GM10248 (cell line): ENCODE measurements at places on chromosomes 13 and 19.

- DNase-seq: no peak
Measured at GRCh38 chr13:114115796-114116195, 16.6 kb downstream of the RASA3 start.

GRCh38 chr19:46016426-46017094 is 6.3 kb downstream of the PGLYRP1 start:
- peak; percentile 93 for DNase-seq

- DNase-seq: no peak
Measured at GRCh38 chr13:29847501-29847983, 2.9 kb downstream of the UBL3 start.

GRCh38 chr19:32171719-32172151 is 173.7 kb upstream of the ZNF507 start:
- no peak for DNase-seq

DNA sequence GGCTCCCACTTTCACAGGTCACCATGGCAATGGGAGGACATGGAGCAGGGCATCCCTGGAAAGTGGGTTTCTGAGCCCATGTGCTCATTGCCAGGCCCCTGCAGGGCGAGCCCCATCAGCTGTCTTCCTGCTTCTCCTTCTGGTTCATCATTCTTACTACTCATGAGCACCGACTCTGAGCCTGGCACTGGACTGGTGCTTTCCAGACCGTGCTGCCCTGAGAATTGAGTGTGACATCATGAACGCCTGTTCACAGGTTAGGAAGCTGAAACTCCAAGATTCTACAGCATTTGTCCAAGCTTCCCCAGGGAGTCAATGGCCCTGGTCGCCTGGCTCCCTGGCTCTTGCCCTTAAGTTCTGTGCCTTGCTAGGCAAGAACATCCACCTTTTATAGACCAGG is 210.4 kb upstream of the ZNF536 start:
- DNase-seq: no peak

DNA sequence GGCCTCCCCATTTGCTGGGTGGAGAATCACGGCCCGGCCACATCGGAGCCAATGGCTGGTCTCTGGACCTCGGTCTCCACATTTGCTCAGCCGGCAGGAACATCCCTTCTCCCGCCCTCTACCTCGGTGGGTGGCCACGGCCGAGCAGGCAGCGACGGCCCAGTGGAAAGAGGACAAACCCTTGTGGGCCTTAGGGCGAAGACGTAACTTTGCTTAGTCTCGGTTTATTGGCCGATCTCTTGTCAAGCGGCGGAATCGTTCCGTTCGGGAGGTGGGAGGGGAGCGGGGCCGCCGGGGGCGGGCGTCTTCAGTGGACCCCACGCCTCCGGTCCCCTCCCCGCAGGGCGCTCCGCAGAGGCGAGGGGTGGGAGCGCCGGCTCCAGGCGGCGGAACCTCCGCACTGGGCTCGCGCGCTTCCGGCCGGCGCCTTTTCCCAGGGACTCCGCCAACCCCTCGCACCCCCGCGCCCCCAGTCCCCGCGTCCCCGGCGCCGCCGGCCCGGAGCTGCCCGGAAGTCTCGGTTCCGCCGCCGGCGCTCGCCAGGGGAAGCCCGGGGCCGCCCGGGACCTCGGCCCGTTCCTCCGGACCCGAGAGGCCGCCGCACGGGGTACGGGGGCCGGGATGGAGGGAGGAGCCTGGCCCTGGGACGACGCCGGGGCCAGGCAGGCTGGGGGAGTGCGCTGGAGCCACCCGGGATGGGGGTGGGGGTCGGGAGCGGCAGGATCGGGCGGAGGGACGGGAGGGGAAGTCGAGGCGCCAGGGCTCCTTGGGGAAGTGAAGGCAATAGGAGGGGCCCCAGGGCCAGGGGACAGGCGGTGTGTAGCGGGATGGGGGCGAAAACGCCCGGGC is at the start of gene ZNF580:
ZNF580 (plus strand) TSS at position 426 of the 849 bp plus-strand sequence. CDS start 1,507 bp downstream, outside the sequence.
- peak; percentile 73 for DNase-seq

- no peak for DNase-seq
Measured at GRCh38 chr19:33273881-33274662, 28.3 kb downstream of the CEBPA start.

DNA sequence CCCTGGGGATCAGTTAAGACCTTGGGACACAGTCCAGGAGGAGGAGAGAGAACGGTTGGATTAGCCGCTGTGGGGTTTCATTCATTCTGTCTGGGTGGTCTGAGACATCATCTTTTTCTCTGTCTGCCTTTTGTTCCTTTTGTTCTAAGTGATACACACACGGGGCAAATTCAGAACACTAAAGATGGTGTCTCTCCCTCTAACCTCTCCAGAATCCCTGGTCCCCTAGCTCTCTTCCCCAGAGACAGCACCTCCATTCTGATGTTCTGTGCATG is 5.0 kb downstream of the BICRA start:
- DNase-seq: no peak

DNA sequence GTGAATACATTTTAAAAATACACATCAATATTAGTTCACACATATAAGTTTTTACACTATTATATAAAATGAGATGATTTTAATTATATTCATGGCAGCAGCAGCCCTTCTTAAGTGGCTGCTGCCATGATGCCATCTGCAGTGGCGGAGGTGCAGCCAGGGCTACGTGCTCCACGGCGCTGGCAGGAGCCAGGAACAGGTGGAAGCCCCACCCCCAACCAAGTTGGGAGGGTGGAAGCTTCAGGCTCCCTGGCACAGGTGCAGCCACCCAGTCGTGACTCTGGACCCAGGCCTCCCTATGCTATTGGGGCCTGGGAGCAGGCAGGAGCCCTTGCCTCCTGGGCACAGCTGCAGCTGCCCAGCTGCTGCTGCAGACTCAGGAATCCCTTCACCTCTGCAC is 646.9 kb upstream of the PCDH9 start:
- DNase-seq: no peak

GRCh38 chr13:41565216-41565615 is 107.9 kb downstream of the RGCC start:
- no peak for DNase-seq

DNA sequence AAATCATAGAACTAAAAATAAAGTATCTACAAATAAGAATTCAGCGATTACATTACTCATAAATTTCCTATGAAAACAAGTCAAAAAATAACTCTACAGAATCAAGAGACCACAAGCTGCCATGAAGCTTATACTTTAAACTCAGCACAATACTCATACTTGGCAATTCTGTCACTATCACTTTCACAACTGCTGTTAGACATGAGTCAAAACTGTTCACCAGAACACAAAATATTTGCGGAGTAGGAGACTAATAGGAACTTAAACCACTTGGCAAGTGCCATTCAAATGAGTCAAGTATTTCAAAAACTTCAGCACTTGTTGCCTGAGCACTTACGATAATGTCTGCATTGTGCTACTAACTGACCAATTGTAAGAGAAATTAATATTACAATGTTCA is 387.8 kb upstream of the GPC6 start:
- DNase-seq: no peak

DNA sequence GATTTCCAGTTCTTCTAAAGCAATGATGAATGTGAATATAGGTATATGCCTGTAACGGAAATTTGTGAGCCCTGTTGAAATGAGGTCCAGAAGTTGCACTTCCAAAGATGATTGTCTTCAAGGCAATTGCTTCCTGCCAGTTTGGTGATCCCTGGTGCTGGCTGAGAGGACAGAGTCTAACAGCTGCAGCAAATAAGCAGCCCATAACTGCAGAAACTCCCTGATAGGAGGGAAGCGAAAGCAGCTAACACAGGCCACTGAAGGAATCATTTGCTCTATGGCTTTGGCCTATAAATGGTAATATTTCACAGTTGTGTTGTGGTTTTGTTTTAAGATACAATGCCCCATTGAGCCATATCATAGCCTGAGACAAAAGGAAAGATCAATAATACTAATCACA is 451.5 kb upstream of the MIR17HG start:
- DNase-seq: no peak

GRCh38 chr19:54422136-54422535 is 6.9 kb downstream of the TTYH1 start:
- no peak for DNase-seq

DNA sequence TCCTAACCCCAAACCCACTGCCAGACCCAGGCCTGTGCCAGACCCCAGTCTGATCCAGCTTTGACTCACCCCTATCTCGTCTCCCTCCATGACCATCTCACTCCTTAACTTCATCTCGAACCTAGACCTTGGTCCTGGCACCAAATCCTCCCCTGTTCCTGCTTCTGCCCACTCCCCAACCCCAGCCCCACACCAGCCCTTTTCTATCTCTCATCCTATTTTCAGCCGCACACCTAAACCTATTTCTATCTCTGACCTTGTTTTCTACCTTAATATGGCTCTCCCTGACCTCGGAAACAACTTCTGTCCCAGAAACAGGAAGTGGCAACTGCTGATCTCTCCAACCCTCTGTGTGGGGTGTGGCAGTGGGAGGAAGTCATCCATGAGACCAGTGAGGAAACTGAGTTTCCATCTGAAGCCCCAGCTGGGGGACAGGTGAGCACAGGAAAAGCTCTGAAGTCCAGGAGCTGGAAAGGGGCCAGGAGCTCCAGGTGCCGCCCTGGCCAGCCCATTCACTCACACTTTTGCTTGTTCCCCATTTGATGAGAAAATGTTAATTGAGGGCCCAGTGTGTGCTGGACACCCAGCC is 13.7 kb downstream of the PTH2 start:
- DNase-seq: no peak

DNA sequence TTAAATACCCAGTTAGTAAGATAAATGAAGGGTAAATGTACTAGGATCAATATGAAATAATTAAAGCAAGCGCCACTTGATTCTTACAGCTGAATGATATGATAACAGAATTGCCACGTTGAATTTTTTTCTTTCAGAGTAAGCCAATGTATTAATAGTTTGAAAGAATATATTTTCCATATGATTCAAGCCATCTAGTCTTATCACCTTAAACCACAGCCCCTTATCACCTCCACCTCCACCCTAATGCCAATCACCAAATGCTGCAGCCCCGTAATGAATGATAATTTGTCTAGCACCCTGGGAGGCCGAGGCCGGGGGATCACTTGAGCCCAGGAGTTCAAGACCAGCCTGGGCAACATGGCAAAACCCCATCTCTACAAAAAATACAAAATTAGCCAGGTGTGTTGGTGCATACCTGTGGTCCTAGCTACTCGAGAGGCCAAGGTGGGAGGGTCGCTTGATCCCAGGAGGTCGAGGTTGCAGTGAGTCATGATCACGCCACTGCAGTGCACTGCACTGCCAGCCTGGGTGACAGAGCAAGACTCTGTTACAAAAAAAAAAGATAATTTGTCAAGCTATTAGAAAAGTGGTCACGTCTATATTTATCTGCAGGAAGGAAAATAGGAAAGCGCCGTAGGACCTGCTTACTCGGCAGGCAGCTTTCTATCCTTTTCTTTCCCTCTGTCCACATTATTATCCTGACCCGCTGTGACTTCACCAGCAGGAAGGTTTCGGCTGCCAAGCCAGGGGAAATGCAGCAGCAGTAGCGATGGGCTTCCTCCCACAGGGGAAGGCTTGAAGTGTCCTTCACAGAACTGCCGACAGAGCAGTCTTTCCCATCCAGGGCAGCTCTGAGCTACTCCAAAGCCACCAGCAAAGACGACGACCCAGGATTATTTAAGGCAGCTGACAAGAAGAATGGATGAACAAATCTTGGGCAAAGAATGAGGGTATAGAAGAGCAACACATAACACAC is 19.7 kb upstream of the CLN5 start:
- no peak for DNase-seq

- DNase-seq: no peak
Measured at GRCh38 chr19:13961826-13962698, 9.8 kb downstream of the DCAF15 start.

GRCh38 chr13:22592515-22592914 is 588.3 kb upstream of the SGCG start:
- DNase-seq: no peak

DNA sequence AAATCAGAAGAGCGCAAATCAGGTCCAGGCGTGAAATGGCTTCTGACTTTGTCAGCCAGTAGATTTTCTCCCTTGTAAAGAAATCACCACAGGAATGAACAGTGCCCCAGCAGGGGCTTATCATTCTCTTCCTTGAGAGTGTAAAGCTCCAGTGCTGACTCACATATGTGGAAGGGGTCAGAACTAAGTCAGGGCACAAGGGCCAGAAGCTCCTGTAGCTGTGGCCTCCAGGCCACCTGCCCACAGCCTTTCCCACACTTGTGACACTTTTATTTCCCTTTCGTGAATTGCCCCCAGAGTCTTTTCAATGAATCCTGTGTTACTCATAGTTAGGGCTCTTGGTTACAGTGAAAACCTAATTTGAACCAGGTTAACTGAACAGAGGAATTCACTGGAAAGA is 99.6 kb downstream of the SUCLA2 start:
- no peak for DNase-seq

GRCh38 chr19:41915021-41915775 is 13.1 kb downstream of the ERFL start:
- DNase-seq: no peak

DNA sequence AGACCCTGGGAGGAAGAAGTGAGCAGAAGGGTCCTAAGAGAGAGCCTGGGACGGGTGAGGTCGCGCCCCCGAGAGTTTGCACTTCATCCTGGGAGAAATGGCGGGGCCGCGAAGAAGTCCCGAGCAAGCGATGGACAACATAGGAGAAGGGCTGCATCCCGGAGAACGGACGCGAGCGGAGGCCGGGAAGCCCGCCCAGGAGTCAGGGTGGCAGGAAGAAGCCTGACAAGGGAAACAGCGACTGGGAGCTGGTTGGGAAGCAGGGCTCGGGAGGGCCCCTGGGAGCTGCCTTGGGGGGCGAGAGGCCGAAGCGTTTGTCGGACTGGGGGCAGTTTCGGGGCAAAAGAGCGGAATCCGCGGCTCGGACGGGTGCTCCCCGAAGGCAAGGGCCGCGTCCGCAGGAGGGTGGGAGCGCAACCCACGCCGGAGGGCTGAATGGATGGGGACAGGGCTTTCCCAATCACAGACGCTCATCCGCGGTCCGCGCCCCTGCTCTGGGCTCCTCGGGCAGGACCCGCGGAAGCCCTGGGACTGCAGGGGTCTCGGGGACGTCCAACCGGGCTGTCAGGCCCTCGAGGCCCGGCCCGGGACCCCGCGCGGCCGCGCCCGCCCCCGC is 469 bp downstream of the ABHD17A start:
- no peak for DNase-seq

DNA sequence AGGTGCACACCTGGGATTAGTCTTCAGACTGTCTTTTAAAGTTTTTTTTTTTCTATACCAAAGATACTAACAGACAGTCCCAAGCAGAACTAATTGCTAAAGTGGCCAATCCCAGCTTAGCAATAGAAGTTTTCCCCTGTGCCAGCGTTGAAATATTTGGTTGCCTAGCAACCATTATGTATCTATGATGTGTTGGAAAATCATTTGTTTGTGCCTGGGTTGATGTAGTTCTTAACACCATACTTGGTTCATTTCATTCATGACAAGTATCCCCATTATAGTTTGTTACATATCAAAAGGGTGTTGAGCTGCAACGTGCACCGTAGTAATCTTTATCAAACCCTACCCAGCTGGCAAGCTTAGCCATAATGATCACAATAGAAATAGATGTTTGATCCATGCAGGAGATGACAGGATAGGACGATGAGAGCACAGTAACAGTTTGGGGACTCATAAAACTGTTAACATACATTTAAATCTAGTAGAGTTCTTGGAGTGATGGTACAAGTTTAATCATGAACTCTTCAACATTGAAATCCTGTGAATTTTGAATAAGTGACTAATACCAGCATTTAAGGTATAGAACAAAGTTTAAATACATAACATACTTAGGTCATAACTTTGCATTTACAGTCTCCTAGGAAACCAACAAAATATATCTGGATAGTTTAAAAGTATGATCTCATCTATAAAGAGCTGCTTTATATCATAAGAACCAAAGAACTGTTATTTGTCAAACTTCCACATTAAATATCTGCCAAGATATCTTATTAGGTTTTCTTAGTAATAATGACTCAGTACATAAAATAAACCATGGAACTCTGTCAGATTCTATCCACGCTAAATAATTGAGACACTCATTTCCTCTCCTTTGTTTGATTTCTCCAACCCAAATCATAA is 73.4 kb downstream of the MBNL2 start:
- DNase-seq: no peak
